GM12892 (cell line): ENCODE measurements at places on chromosomes 11 and 22.

DNA sequence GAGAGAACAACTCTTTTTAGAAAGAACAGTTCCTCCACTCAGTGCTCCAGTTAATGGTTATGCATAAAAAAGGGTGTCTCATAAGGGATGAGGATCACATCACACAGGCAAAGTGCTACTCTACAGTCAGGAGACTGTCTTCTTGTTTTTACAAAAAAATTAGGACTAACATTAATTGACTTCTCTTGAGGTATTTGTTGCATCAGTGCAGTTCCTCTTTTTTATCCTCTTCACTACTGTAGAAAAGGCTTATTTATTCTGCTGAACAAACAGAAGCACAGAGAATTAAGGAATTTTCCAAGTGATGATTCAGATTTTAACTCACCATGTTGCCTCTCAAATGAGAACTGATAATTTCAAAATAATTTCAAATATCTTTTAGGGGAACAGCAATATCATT, 1.9 kb downstream of the MMP8 start:
- DNase-seq, result no peak

- no peak for DNase-seq
These were observed 66.2 kb downstream of the ALX4 start for GRCh38 chr11:44243595-44244343.

GRCh38 chr11:112526699-112527416, 266.2 kb upstream of the PLET1 start:
- DNase-seq, result no peak

DNA sequence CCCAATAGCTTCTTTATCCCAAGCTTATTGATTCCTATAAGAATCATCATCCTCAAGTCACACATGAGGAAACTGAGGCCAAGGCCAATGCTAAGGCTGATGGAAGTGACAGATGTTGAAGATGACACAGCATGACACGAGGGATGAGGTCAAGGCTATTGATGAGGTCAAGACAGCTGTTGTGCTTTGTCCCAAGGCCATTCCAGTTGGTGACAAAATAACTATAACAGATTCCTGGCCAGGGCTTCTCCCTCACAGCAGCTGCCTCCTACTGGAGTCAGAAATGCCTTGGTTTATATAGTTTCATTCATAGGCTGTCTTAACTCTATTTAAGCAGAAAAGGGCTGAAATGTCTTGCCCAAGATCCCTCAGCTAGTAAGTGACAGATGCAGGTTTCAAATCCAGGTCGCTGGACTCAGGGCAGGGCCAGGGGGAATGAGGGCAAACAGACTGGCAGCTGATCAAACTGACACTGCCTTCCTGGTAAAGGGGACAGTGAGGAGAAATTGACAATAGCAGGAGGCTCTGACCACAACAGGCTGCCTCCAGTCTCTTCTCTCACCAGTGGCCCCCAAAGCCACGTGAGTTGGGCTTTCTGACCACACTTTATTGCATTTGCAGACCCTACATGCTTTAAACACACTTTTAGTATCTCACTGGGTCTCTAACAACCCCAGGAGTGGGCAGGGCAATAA, 16.5 kb downstream of the MIF start:
- no peak for DNase-seq

DNA sequence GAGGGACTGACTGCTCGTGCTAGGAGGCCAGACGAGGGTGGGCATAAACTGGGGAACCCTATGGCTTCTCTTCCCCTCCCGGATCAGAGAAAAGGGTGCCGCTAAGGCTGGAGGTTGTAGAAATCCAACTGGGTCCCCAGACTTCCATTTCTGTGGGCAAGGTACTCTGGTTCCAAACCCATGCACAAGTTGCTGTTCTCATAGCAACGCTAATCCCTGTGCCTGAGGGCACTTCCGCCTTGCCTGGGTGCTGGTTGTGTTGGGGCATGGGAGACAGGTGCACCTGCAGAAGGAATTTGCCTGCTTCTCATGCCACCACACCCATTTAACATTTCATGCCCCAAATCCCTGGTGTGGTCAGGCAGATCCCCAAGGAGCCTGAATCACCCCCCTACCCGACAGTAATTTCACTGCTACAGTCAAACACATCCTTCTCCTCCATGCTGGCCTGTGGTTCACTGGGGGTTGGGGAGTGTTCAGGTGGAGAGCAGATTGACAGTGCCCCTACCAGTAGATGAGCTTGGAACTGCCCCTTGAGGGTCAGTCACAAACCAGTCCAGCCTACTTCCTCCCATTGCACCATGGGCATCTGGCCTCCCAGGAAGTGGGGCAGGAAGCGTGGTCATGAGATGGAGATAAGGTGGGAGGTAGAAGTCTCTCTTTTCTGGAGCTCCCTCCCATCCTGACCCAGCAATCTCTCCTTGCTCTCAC, 1.2 kb downstream of the C2CD2L start:
- DNase-seq, result no peak

DNA sequence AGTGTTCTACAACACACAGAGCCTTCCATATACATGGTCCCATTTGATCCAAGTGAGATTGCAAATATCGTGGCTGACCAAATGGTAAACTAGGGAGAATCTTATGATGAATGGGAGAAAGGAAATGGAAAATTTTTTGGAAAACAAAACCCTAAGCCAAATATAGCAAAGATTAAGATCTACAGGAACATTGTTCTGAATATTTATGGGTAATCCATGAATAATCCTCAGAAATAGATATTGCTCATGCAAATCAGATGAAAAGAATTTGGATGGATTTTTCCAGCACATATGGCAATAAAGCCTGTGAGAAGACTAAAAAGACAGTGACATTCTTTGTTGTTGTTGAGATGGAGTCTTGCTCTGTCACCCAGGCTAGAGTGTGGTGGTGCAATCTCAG, 21.7 kb upstream of the PRDM10 start:
- DNase-seq, result no peak

DNA sequence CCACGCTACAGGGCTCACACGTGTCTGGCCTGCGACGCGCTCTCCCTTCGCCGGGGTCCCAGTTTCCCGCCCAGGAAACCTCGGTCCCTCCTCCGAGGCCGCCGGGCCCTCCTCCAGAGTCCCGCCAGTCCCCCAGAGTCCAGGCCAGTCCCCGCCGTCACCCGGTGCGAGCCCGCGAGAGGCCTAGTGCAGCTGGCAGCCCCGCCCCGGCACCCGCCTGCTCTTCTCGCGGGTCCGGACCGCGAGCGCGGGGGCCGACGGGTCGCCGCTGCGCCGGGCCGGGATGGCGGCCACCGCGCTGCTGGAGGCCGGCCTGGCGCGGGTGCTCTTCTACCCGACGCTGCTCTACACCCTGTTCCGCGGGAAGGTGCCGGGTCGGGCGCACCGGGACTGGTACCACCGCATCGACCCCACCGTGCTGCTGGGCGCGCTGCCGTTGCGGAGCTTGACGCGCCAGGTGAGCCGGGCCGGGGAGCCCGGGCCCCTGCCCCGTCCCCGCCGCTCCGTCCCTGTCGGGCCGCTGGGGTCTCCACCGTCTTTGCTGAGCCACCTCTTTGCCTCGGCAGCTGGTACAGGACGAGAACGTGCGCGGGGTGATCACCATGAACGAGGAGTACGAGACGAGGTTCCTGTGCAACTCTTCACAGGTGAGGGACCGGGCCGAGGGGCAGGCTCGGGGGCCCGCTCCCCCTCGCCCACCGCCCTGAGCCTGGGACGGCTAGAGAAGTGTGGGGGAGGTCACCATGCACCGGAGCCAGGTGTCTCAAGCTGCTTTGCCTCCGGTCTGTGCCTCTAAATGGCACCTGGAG, at the start of gene PTPMT1:
Gene PTPMT1, plus strand, starts transcription at position 260 of the 809 bp plus-strand sequence. Its CDS starts 24 bp downstream, at position 284.
- DNase-seq, result peak; percentile 66

GRCh38 chr11:2779499-2779980, 79.7 kb upstream of the KCNQ1OT1 start:
- peak; percentile 7 for DNase-seq

DNA sequence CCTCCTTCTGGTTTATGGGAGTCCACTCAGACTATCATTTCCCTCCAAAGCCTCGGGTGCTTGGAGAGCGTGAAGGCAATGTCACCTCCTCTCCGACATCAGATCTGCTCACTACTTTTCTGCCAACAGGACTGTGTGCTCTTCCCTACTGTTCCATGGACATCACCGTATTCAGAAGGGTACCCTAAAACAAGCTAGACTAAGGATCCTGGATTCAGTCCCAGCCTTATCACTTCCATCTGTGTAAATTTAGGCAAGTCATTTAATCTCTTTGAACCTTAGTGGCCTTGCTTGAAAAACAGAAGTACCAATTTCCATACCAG, 78.2 kb downstream of the KCNC1 start:
- no peak for DNase-seq

DNA sequence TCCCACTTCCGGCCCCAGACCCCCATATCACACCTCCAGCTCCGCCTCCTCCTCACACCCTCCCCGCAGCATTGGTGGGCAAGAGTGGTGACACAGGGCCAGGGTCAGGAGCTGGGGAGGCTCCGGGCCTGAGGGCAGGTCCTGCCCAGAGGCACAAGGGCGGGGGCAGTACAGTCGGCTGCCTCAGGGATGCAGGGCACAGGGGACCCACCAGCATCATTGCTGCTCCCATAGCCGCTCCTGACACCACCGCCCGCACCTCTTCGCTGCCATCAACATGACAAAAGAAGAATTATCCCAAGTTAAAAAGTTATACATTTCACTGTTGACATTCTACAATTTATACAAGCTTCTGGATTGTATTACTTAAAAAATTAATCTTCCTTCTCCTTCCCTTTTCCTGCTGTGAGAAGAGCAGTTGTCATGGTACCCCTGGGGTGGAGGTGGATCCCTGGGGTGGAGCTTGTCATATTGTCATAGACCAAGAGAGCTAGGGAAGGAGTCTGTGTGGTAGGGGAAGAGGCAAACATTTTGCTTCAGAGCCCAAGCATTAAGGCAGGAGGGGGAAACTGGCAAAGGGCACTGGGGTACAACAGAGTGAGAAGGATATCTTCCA, 4.1 kb downstream of the SBF2 start:
- DNase-seq, result no peak

DNA sequence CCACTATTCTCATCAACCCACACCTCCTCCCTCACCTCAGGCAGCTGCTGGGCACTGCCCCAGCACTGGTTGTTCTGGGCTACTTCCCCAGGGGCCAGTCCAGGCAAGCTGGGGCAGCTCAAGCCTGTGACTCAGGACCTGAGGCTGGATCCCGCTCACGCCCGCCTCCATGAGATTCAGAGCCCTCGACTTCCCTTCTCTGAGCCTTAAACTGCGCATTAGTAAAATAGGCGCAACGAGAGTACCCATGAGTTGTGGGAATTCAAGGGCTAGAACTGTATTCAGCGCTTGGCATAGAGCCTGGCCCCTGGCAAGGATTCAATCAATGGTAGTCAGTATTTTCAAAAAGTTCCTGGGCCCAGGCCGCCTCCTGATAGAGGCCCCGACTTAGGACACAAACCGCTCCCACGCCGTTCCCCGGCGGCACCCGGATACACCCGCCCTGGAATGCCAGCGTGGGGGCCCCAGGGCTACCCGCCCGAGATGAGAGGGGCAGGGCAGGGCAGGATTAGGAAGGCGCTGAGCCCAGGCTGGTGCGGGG, 723 bp upstream of the CD82 start:
- DNase-seq, result no peak

DNA sequence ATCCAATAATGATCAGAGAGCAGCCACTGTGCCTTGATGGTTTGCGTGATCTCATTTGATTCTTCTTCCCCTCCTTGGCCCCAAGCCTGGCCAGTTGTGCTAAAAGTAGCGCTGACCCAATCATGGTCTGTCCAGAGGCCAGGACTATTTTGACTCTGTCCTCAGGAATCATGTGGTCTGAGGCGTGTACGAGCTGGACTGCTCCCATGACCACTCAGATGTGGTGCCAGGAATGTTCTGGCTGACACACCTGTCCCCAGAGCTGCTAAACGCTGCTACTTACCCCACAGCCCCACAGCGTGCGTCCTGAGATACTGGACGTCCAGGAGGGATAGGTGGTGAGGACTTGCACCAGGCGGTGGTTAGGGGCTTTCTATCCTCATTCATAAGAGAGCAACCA, 70.5 kb downstream of the FEZ1 start:
- no peak for DNase-seq

GRCh38 chr11:92794783-92795182, 174.7 kb upstream of the MTNR1B start:
- DNase-seq, result no peak

DNA sequence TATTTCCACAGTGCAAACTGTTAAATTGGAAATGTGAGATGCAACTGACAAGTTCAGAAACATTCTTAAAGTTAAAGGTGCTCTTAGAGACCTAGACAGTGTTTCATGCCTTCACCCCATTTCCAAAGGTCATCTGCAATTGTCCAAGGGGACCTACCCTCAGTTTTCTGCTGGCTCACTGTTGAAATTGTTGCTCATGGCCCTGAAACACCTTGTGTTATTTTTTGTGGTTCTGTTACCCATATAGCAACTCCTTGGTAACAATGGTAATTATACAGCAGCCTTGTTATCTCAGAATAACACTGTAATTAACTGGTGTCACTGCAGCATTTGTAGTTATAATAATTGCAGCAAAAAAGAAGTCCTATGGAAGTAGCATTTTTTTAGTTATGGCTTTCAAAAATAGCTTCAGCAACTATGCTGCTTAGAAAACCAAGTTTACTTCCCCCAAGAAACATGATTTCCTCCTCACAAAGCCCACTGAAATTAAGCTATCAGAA, 49.2 kb upstream of the CCDC34 start:
- no peak for DNase-seq

- DNase-seq, result no peak
These were observed 83.2 kb upstream of the SYT13 start for GRCh38 chr11:45369313-45369712.

GRCh38 chr11:120352405-120352804, 16.2 kb downstream of the ARHGEF12 start:
- no peak for DNase-seq

- no peak for DNase-seq
These were observed 39.0 kb upstream of the CHKA start for GRCh38 chr11:68160100-68160695.

GRCh38 chr11:106457727-106458126, 380.3 kb downstream of the AASDHPPT start:
- DNase-seq, result no peak

DNA sequence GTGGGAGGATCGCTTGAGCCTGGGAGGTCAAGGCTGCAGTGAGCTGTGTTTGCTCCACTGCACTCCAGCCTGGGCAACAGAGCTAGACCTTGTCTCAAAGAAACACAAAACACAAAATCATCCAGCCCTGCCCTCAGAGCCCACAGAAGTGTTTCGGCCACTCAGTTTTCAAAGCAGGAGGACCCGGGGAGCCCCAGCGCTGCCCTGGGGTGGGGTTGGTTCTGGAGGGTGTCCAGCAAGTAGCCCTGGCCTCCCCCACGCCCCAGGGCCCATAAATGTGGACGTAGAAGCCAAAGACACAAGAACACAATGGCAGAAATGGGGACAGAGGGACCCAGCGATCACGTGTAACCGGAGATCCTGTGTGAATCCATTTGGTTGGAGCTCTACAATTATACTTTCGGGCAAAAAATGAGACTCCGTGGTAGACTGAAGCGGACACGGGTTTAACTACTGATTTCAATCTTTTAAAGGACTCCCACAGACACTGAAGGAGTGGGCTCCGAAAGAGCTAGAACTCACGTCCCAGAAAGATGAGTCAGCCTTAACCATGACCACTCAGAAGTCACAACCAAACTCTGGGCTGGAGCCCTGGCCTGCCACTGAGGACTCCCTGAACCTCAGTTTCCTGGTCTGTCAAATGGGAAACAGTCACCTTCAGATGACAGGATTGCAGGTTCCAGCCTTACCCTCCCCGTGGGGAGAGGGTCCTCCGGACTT, 9.0 kb upstream of the CYTH4 start:
- DNase-seq, result no peak

- no peak for DNase-seq
These were observed 171.7 kb downstream of the MPPED1 start for GRCh38 chr22:43583501-43583900.
